ENCODE measurements at places on chromosomes 13 and 19.

GRCh38 chr13:111476197-111476596 is 155.8 kb downstream of the TEX29 start:
- DNase-seq, result no peak

DNA sequence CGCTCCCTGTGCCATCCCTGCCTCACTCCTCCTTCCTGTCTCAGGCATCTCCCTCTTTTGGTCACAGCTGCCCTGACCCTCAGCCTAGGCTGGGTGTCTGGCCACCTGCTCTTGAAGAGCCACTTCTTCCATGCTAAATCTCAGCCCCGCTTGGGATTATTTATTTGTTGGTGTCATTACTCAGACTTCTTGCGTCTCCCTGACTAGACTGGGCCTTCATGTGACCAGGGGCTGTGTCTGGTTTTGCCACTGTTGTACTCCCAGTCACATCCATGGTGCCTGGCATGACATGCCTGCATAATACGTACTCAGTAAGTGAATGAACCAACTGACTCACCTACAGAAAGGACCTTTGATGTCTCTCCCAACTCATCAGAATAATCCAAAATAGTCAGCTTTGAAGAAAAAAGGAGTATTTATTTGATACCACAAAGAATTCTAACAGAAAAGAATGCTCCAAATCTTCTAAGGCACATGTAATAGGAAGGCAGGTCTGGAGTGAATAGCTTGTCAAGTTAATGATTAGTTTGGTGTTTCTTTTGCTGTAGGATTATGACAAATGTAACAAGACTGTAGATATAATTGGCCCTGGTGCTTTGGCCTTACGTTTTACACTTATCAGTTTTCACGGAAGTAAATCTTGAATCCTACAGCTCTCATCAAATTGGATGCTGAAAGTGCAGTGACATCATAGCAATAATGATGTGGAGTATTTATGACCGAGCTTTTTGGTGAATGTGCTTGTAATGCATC is 84.0 kb downstream of the ALOX5AP start:
- DNase-seq, result no peak

DNA sequence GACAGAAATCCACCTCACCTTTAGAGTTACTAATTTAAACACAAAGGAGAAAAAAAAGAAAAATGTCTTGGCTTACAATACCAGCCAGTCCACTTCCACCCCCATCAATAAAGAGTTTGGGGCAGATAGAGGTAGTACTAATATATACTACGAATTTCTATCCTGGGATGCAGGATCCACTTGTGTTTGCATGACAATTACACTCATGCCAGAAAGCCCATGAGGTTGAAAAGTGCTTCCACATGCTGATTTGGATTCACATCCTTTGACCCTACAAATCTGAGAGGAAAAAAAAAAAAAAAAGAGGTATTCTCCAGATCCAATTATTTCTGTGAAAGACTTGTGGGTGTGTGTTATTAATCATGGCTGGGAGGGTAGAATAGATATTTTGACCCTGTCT is 335.2 kb downstream of the SLITRK1 start:
- no peak for DNase-seq

DNA sequence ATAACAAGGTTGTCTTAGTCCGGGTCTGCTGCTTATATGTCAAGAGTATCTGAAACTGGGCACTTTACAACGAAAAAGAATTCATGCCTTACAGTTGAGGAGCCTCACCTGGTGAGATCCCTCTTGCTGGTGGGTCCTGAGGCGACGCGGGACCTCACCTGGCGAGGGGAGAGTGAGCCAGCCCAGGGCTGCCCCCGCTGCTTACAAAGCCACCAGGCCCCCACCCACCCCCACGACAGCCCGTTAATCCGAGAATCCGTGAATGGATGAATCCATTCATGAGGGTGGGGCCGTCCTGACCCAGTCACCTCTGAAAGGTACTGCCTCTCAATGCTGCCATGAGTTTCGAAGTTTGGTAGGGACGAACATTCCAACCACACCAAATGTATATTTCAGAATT is 54.0 kb upstream of the F7 start:
- DNase-seq, result no peak

DNA sequence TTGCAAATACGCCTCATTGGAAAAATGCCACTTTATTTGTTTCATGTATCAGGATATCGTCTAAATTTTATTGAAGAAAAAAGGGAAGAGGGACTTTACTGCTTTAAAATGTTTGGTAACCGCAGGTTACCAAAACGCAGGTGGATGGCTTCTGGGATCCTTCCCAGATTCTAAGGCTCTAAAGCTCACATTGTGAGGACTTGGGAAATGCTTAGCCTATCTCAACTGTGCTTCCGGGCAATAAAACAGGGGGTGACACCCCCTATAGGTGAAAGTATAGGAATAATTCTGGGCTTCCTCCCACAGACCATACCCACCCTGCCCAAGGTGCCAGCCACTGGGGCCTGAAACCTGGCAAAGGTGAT is 73.2 kb upstream of the IPO5 start:
- no peak for DNase-seq

GRCh38 chr13:98564204-98564603 is 12.7 kb downstream of the STK24 start:
- DNase-seq, result no peak

DNA sequence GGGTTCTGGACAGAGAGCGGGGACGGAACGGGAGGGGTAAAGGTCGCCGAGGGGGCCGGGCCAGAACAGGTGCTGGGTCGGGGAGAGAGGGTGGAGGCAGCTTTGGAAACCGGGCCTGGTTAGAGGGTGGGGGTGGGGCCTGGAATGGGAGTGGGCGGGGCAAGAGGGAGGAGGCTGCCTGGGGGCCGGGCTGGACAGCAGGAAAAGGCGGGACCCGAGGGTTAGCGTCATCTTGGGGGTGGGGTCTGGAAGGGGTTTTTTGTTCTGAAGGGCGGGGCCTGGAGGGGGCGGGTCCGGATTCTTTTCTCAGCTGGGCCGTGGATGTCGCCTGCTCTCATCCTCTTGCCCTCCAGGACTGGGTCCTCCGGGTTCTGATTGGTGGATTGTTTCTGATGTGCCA is 4.3 kb upstream of the ZNF813 start:
- DNase-seq, result peak; percentile 75

- DNase-seq, result peak; percentile 9
Measured at GRCh38 chr19:12596927-12597548, 13.6 kb downstream of the ZNF490 start.

DNA sequence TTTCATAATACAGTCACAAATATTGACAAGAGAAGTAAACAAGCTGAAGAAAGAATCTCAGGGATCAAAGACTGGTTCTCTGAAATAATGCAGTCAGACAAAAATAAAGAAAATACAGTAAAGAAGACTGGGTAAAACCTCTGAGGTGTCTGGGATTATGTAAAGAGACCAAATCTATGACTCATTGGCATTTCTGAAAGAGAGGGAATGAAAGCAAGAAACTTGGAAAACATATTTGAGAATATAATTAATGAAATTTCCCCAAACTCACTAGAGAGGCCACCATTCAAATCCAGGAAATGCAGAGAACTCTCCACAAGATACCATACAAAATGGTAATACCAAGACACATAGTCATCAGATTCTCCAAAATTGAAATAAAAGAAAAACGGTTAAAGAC is 53.0 kb upstream of the GPC6 start:
- no peak for DNase-seq

DNA sequence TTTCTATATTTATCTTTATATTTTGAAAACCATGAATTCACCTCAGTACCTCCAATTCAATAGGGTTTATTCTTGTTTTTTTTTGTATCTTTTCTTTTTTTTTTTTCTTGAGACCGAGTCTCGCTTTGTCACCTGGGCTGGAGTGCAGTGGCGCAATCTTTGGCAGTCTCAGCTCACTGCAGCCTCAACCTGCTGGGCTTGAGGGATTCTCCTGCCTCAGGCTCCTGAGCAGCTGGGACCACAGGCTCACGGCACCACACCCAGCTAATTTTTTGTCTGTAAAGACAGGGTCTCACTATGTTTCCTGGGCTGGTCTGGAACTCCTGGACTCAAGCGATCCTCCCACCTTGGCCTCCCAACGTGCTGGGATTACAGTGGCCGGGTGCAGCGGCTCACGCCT is 23.1 kb upstream of the EVI5L start:
- DNase-seq, result no peak

DNA sequence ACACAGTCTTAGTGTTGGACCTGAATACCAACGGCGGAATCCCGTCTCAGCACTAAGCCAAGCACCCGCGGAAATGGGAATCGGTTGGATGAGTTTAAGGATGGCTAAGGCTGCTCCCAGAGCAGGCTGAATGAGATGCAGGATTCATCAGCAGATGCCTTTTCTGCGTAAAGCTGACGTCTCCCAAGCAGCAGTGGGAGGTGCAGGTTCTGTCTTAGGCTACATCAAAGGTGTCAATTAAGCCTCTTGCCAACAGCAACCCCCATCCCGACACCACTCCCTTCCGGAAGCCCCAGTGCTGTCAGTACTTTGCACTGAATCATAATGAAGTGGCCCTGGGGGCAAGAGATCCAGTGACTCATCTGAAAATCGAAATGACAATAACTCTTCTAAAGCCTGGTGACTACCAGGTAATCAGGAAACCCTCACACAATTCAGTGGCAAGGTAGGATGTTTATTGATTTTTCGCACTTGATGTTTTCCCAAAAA is 275.6 kb downstream of the DCLK1 start:
- peak; percentile 24 for DNase-seq

DNA sequence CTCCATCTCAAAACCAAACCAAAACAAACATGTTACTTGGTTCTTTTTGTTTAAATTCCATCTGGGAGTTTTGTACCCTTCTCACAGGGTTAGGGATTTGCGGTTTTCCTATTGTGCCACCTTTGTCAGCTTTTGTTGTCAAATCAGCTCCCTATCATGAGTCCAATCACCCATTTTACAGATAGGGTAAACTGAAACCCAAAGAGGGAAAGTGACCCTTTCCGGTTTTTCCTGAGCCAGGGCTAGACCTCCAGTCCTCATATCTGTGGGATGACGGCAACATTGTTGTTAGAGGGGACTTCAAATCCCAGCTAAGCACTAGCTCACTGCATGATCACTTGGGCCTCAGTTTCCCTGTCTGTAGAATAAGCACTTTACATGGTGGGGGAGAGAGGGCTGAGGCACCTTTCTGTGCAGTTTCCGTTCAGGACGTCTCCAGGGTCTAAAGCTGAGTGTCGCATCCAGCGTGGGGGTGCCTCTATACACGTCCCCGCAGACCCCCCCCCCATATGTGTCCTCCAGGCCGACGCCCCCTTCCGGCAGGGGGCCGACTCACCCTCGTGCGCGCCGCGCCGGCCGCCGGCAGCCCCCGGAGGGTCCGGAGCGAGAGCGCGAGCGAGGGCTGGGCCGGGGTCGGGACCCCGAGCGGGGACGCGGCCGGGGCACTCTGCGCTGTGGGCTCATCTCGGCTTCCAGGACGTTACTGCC is 3.9 kb downstream of the CCDC194 start:
- DNase-seq, result no peak

GRCh38 chr19:995051-995827 is 5.0 kb upstream of the GRIN3B start:
- no peak for DNase-seq

GRCh38 chr13:113664751-113665596 is 2.0 kb upstream of the GRK1 start:
- no peak for DNase-seq

- DNase-seq, result no peak
Measured at GRCh38 chr13:110521296-110521680, 40.2 kb downstream of the RAB20 start.

- DNase-seq, result no peak
Measured at GRCh38 chr13:112836940-112837339, 132.1 kb upstream of the MCF2L start.

DNA sequence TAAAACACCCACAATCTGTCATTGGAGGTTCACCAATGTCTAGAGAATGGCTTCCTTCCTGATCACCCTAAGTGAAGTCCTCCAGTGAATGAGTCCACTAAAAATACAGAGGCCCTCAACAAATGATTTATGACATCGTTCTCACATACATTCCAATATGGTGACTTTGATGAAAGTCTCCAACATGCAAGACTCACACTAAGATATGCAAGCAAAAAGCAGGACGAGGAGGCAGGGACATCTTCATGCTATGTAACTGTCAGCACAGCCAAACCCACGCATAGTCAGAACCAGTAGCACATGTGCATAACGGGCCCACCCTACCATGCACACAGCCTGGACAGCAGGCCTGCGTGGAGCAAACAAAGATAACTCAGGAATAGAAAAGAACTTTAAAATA is 16.6 kb upstream of the LSM14A start:
- no peak for DNase-seq

- DNase-seq, result no peak
Measured at GRCh38 chr13:32277839-32278238, 37.3 kb downstream of the ZAR1L start.

DNA sequence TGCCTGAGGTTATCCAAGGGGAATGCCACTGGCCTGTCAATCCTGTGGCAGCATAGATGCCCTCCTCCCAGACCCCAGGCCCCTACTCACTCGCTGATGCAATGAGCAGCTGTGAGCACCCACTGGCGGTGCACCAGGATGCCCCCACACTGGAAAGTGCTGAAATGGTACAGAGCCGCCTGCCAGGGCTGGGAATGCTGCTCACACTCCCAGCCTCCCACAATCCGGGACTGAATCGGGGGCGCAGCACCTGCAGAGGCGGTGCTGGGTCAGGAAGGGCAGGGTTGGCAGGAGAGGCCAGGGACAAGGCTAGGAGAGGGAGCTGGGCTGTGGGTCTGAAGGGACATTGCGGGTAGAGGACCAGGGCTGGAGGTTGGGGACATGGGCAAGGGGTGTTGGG is 2.0 kb downstream of the KLK1 start:
- DNase-seq, result no peak

DNA sequence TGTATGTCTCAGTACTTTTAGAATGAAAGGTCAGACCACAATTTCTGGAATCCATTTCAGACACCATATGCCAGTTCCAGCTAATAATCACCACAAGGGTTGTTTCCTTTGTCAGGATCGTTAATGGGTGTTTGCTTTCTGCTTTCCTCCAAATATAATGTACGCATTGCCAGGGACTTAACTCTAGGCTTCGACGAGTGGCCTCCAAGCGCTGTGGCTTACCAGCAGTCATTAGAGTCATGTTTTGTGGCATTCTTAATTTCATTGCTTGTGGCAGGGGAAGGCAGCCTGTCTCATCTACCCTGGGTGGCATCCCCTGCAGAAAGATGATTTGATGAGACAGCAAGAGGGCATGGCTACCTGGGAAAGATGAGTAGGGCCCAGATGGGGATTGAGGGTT is 22.5 kb downstream of the SAFB start:
- no peak for DNase-seq
